Naive thymus-derived CD4-positive, alpha-beta T cell (primary cell): ENCODE measurements at places on chromosomes 7 and 10.

DNA sequence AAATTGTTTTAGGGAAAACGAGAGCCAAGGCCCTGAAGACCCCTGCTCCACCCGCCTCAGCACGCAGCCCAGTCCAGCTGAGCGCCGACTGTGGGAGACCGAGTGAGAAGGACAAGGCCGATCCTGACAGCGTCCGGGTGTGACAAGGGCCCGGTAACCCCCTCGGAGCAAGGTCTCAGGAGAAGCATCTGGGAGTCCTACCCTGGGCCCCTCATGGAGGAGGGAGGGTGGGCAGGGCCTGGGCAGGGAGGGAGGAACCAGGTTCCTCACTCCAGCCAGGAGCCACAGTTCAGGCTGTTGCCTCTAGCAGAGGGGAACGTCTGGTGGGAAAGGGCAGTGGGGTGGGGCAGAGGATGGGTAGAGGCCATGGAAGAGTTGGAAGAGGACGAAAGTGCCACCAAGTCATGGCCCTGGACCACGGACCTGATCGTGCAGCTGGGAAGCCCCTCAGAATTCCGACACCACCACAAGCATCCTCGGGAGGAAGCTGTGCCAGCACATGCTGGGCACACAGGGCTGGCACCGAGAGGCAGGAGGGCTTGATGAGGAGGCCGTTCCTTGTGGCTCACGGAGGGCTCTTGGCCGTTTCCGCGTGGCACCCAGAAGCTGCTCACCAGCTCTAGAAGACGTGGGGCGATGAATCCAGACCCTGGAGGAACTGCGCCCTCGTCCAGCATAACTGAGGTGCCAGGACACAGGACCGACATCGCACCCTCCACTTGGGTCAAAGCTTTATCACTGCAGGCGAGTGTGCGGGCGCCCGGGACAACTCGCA lies 2.2 kb upstream of the KNDC1 start:
- no peak for DNase-seq

DNA sequence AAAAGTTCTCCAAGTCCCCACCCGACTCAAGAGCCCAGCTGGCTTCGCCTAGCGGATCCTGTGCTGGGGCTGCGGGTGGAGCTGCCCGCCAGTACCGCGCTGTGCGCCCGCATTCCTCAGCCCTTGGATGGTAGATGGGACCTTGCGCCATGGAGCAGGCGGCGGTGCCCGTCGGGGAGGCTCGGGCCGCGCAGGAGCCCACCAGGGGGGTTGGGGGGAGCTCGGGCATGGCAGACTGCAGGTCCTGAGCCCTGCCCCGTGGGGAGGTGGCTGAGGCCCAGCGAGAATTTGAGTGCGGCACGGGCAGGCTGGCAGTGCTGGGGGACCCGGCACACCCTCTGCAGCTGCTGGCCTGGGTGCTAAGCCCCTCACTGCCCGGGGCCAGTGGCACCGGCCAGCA lies 57.0 kb downstream of the TBC1D12 start:
- DNase-seq = no peak

DNA sequence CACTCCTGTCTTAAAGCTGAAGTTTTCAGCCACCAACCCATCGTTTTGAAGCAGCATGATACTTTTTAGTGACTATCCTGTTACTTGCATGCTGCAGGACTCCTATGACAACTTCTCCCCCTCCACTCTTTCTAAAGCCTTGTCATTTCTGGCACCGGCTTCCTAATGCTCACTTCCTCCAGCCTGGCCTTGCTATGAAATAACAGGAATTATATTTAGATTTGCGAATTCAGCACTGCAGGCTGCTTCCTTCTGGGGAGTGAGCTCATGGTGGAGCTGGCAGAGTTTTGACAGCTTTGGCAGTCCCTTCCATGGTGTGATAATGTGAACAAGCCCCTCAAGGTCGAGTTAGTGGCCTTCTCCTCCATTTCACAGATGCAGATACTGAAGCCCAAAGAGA lies 13.4 kb downstream of the BLNK start:
- DNase-seq = no peak

- no peak for DNase-seq
Measured at GRCh38 chr10:44378626-44379025, 6.3 kb downstream of the CXCL12 start.

- DNase-seq = no peak
Measured at GRCh38 chr10:120022357-120022756, 129.8 kb downstream of the SEC23IP start.

GRCh38 chr10:72082856-72083789 lies 5.2 kb downstream of the SPOCK2 start:
- no peak for DNase-seq

DNA sequence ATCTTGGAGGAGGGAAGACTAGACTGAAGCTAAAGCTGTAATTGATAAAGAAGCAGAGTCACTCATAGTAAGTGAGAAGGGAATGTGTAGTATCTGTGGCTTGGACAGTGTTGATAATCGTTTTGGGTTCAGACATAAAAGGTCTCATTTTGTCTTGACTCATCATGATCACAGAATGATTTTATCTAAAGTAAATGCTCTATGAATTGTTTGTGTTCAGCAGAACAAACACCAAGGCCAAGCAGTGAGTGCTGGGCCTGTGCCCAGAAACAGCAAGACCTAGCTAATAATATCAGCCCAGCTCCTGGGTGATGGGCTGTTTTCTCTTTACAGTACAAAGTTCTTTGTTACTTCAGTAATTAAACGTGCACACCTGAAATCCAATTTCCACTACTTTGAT lies 26.7 kb upstream of the CD36 start:
- no peak for DNase-seq

DNA sequence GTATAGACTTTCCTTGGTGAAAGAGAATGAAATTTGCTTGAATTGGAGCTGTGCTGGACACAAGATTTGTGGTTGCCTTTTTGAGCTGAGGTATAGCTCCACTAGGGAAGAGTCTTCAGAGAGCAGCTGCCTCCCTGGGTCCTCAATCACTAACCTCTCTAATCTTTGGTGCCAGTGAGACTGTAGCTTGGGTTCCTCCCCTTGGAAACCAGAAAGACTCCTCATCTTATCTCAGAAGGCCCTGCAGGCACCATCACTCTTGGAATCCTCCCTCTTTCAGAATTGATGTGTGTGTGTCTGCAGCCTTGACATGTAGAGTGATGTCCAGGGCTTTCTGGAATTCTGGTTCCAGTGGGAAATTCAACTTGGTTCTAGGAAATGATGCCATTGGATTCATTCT lies 426.5 kb downstream of the RPS24 start:
- DNase-seq = no peak

GRCh38 chr7:144048648-144049047 lies at the start of gene OR2A5:
Gene OR2A5 (plus strand): TSS chr7:144048948. CDS start chr7:144050402, 1,454 bp downstream.
- DNase-seq = no peak

DNA sequence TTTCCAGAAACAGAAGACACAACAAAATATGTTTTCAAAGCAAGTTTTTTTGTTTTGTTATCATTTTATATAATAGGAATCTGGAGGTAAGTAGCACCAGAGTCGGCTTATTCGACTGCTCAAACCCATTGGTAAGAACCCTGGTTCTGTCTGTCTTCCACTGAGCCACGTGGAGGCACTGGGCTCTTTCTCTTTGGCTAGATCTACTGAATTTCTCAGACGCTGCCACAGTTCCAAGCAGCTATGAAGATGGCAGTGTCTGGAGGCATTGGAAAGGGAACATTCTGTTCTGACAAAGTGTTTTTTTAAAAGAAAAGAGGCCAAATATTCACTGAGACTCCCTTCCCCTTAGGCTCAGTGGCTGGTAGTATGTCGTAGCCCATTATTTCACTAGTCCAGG lies 338.8 kb downstream of the NRG3 start:
- DNase-seq = no peak

GRCh38 chr7:127803626-127804025 lies 151.6 kb downstream of the SND1 start:
- no peak for DNase-seq

- DNase-seq = no peak
Measured at GRCh38 chr10:43842496-43842895, 193.8 kb upstream of the ZNF32 start.
